Esophagus squamous epithelium (tissue), 5 donors: ENCODE measurements at places on chromosomes 16 and 17. TPM values are rescaled to one million over a fixed set of nuclear protein-coding genes. Genes with fewer than 3 reads are reported as not detected.

Gene LLGL1
- 25.7 TPM for total RNA-seq

Gene TAF1C
- 43.7 TPM for total RNA-seq

Gene ASGR1
- not detected for total RNA-seq

Gene SREBF1
- 79.9 TPM for total RNA-seq

GRCh38 chr16:14061732-14062259, 9.3 kb upstream of the MRTFB start:
- H3K36me3 ChIP-seq, result no peaks in the 10 kb centered on the region
- H3K4me1 ChIP-seq, result no peaks in the 10 kb centered on the region
- DNase-seq, result no peak
- H3K27me3 ChIP-seq, result no peaks in the 10 kb centered on the region

DNA sequence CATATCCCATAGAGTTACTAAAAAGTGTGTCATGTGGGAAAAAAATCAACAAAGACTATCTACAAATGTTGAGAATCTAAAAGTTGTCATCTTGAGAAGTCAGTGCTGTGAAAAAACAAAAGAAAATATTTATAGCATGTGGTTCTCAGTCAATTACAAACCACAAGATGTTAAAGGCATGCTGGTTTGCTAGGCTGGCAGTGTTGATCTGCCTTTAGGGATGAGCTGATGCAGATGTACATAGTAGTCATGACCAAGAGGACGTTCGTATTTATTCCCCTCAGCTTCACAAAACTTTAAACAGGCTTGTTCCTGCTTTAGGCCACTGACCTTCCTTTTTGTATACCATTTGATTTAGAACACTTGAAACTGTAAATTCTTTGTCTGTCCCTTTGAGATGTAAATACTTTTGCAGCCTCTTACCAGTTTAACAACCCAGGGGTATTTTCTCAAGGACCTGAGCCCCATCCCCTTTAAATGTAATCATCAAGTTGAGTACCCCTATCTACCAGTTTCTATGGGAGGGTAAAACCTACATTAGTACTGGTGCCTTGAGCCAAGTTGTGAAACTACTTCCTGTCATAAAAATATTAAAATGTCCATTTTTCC, 446.6 kb downstream of the KCNJ18 start:
- DNase-seq, result no peak
- H3K4me3 ChIP-seq, result no peak overlapping the region
- no peaks in the 10 kb centered on the region for H3K4me1 ChIP-seq
- no peak overlapping the region for H3K27ac ChIP-seq

- no peak for DNase-seq
- H3K27me3 ChIP-seq, result no peaks in the 10 kb centered on the region
- no peaks in the 10 kb centered on the region for H3K36me3 ChIP-seq
- no peaks in the 10 kb centered on the region for H3K4me1 ChIP-seq
- no peak overlapping the region for H3K27ac ChIP-seq
Observed at GRCh38 chr17:7095625-7096024, 15.6 kb upstream of the CLEC10A start.

DNA sequence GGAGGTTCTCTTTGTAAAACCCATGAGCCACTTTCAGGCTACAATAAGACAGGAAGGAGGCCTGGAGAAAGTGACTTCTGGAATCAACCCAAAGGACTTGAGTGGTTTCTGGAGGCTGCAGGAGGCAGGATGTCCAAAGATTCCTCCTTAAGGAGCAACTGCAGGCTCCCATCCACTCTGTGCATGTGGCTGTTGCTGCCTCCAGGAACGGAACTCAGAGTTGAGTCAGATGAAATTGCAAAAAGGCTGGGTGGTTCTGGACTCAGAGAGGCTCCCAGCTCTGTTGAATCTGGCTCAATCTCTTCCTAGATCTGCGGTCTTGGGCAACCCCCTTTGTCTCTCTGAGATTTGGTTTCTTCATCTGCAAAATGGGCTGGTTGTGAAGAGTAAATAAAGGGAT, 197.1 kb downstream of the SHISA9 start:
- H3K36me3 ChIP-seq, result no peaks in the 10 kb centered on the region
- H3K27me3 ChIP-seq, result no peaks in the 10 kb centered on the region
- DNase-seq, result no peak
- H3K4me3 ChIP-seq, result no peak overlapping the region

- DNase-seq, result no peak
- H3K27me3 ChIP-seq, result no peaks in the 10 kb centered on the region
- peak overlapping the region; percentile 54 for H3K27ac ChIP-seq
- H3K4me3 ChIP-seq, result peak overlapping the region; percentile 20
Observed at GRCh38 chr17:77127735-77128361, 12.9 kb upstream of the SEC14L1 start.
